ENCODE measurements at places on chromosomes 3 and 15.

DNA sequence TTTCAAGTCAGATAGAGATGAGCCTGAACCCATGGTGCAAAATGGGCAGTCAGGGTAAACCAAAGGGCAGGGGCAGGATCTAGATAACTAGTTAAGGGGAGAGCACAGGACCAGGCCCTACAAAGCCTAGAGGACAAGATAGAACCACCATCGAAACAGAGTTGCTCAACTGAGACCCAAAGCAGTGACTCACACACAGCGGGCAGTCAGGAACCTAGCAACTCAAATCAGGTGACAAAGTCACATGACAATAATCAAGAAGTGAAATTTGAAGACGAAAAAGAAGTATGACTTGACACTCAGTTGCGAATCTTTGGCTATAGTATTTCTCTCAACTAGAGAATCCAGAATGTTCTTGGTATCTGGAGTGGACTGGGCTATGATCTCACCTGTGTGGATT lies 136.0 kb upstream of the PTPRG start:
- no peak for DNase-seq

DNA sequence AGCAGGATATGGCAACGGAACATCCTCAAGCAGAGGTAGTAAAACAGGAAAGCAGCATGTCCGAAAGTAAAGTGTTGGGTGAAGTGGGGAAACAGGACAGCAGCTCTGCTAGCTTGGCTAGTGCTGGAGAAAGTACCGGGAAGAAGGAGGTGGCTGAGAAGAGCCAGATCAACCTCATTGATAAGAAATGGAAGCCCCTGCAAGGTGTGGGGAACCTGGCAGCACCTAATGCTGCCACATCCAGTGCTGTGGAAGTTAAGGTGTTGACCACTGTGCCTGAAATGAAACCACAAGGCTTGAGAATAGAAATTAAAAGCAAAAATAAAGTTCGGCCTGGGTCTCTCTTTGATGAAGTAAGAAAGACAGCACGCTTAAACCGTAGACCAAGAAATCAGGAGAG lies 14.3 kb upstream of the ZBTB47 start:
- DNase-seq = no peak

DNA sequence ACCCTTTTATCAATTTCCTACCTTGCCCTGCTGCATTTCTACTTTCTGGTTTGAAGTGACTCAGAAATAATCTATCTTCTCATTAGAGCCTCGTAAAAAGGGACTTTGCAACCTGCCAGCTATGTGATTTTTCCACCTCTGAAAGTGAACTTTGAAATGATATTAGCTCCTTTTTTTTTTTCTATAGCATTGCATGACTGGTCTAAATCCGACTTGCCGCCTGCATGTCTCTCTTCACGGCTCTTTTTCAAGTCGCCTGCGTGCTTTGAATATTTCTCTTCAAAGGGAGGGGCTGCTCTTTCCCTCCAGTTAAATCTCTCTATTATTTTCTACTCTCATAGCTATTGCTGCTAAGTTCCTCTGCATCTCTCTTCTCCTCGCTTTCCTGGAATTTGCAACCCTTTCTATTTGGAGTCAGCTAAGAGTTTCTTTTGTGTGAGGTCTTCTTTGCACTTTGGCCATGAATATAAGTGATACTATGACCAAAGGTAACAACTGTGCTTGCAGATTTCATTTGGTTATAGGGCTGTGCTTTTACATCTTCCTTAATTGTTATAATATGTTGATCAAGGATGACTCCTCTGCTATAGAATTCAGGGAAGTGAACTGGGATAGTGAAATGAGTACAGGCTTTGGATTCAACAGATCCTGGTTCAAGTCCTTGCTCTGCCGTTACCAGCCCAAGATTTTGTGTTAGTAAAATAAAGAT lies 541.1 kb downstream of the AGBL1 start:
- no peak for DNase-seq

- DNase-seq = no peak
Observed at GRCh38 chr3:187925326-187925725, 180.1 kb upstream of the BCL6 start.

GRCh38 chr3:101512396-101512645 lies 691 bp downstream of the SENP7 start:
- DNase-seq = no peak

DNA sequence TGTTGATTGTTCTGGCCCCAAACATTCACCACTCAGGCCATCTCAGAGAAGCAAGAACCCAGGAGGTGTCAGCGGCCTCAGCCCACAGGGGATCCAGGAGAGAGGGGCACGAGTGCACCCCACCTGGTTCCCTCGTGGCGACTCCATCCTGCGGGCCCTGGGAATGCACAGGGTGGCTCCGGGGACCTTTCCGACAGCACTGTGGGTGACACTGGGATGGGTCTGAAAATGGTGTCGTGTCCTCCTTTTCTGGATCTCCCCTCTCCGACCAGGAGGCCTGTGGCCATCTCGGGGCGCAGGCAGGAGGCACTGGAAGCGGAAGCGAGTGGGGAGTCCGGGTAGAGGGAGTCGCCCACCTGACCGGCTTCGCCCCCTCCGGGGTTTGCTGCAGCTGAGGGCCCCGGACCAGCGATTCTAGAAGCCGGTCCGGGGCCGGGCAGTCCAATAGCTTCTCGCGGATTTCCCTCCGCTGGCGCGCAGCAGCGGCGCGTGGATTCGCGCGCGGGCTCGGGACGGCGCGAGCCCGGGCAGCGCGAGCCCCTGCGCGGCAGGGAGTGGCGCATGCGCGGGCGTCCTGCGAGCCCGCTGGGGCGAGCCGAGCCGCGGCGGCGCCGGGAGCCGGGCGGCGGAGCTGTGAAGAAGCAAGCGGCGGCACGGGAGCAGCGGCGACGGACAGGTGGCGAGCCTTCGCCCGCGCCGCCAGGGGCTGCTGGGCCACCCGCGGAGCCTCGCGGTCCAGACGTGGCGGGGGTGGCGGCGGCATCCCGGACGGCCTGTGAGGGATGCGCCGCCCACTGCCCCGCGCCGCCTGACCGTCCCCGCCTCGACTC lies at the start of gene DOCK3:
Gene DOCK3 (plus strand): TSS at position 579 of the 830 bp plus-strand sequence. CDS start 337 bp downstream, outside the sequence.
- no peak for DNase-seq

GRCh38 chr15:92683511-92683834 lies 27.9 kb upstream of the FAM174B start:
- no peak for DNase-seq

DNA sequence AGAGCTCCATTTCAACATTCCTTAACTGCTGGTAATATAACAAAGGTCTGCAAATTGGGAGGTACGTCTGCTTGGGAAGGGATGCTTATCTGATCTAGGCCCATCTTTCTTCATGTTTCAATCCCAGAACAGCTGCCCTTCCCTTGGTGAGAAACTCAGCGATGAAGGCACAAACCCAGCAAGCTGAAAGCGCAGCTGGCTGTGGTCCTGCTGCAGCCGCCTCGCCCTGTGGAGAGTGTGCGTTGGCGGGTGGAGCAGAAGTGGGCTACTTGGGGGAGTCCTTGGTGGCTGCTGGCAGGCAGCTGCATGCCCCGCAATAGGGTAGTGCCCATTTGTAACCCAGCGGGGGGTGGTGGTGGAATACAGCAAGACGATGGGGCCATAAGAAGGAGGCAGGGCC lies 160.6 kb upstream of the WNT5A start:
- no peak for DNase-seq

DNA sequence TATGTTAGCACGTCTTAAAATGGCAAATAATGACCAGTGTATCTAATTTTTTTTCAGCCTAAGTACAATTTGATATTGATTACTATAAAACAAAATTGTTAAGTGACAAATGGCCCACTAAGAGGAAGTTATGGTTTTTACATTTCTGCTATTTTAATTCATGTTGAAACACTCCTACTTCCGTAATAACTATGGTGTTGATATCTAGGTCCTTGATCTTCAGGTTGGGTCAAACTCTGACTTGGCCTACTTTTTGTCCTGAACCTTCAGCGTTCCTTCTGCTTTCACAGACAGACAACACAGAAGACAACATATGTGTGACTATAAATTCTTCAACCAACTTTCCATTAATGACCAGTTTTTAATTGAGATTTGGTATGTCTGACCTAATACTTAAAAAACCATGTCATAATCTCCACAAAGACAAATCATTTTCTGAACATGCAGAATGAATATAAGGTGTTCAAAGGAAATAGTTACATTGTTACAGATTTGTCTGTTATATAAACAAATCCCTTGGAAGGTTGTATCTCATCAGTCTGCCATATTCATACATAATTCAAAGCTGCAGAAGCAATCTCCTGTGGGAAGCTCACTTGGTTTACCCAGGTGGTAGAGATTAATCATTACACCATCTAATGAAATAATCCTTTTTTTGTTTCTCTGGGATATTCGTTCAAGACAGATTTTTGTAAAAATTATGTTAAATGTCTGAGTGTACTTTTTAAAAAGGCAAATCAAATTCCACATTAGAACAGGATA lies 92.1 kb upstream of the TSPAN3 start:
- no peak for DNase-seq

GRCh38 chr15:59407946-59408345 lies 30.0 kb upstream of the FAM81A start:
- DNase-seq = no peak

- no peak for DNase-seq
Observed at GRCh38 chr3:18586076-18586475, 160.9 kb upstream of the SATB1 start.

DNA sequence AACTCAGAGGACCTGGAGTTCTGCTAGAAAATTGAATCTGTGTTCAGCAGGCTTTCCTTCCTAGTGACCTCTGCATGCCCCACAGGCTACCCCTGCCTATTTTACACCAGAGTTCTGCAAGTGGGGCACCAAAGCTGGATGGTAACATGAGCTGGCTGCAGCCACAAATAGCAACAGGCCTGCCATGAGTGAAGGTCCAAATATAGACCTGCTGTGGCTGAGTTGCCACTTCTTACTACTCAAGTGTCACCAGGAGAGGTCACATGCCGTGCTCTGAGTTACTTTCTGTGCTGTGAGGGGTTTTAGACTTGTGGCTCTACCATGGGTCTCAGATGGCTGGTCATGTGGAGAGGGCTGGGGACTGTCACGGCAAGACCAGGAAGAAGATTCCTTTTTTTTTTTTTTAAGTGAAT lies at the start of gene FSD2:
Gene FSD2 (minus strand): TSS at position 76 of the 413 bp plus-strand sequence. CDS start 18,679 bp downstream, outside the sequence.
- DNase-seq = peak; percentile 18

DNA sequence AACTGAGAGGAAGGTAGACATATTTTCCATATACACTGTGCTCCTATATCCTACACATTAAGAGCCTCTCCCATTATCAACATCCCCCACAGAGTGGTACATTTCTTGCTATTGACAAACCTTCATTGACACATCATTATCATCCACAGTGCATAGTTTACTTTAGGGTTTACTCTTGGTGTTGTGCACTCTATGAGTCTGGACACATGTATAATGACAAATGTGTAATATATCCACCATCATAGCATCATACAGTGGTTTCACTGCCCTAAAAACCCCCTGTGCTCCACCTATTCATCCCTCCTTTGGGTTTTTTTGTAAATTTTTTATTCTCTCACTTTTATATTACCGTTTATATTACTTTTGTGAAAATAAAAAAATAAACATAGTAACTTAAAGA lies 22.2 kb upstream of the CLDN18 start:
- no peak for DNase-seq

GRCh38 chr3:32432711-32433530 lies 41.3 kb downstream of the CMTM7 start:
- DNase-seq = no peak

- DNase-seq = no peak
Observed at GRCh38 chr15:87661454-87662355, 594.8 kb downstream of the NTRK3 start.

- no peak for DNase-seq
Observed at GRCh38 chr15:95125803-95126202, 894.4 kb downstream of the MCTP2 start.

DNA sequence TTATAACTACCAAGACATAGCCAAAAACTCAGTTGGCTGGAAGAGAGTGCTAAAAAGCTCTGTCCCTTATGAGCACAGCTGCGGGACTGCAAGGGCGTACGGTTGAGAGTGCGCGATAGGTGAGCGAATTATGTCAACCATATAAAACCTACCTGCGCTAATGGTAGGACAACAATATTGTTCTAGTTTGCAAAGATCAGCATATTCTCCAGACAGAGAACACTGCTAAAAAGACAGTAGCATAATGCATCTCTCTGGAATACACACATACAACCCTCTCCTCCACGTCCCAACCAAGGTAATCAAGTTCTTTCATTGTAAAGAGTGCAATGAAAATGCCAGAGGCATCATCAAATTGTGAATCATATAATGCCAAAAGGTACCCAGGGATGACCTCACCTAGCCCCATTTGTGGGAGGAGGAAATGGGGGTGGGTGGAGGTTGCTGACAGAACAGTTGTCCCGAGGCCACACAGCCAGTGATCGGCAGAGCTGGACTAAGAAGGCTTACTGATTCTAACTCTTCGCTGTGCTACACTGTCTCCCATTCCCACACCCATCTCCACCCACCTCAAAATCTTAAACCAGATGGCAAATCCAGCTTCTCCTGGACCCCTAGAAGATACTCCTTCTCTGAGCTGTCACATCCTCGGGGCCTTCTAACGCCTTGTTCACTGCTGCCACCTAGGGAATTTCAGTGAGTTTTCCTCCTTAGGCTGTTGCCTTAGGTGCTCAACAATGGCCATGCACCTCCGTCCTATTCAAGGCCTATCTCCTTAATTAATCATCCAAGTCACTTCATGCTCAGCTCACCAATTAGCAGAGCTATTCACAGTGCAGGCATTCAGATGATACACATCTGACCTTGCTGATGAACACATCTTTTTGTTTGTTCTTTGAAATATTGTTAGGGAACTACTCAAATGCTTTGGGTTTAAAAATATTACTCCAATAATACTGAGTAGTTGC lies 60.7 kb downstream of the RPL22L1 start:
- peak; percentile 18 for DNase-seq

GRCh38 chr15:99105514-99106341 lies 848 bp downstream of the SYNM start:
- DNase-seq = no peak

- no peak for DNase-seq
Observed at GRCh38 chr3:188390775-188391443, 237.0 kb downstream of the LPP start.

DNA sequence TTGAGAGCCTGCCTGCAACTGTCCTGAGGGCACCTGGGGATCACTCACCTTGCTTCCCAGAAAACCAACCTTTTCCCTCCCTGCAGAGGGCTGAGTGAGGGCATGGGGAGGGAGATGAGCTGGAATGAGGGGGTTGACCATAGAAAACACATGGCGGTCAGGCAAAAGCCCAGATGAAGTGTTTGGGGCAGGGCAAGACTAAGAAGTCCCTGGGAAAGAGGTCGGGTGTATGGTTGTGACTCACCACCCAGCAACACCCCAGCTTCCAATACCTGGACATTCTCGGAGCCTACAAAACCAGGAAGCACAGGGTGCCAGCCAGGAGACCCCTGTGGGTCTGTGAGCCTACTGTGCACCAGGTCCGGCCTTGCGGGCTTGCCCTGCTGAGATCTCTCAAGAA lies 95.3 kb upstream of the ATP2B2 start:
- no peak for DNase-seq

DNA sequence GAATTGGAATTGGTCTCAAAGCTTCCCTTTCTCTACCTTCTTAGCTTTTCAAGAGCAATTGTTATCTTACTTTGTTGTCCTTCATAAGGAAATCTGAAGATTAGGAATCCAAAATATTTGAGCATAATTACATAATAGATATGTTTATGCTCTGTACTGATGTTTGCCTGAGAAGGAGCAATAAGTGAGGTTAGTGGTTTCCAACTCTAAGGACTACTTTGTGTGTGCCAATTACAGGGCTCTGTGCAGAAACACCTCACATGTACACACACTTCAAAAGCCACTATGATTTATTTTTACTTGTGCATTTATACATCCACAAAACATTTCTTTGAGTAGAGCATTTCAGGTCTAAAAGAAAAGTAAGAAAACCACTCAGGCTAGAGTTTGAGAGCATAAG lies 49.9 kb downstream of the MME start:
- no peak for DNase-seq
